ENCODE measurements at places on chromosomes 5 and 9.

DNA sequence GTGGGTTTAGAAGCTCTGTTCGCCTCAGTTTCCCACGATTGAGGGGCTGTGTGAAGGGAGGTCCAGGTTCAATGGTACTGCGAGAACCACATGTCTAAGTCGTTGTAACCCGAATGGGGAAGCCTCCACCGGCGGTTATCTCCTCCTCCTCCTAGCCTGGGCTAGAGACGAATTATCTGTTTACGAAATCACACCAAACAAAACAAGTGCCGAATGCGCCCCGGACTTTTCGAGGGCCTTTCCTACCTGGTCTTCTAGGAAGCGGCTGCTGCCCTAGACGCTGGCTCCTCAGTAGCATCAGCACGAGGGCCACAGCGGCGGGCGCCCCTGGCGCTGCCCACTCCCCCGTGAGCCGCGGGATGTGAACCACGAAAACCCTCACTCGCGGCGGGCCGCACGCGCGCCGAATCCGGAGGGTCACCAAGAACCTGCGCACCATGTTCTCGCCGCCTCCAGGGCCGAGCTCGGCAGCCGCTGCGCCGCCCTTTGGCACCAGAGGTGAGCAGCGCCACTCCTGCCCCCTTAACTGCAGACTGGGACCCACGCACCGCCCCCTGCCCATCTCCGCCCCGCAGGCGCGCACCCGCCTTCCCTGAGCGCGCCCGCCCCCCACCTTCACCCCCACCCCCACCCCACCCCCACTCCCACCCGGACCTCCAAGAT lies at the start of gene CDKN2A:
Gene CDKN2A (minus strand): TSS at position 500 of the 663 bp plus-strand sequence.
- no peak for DNase-seq

DNA sequence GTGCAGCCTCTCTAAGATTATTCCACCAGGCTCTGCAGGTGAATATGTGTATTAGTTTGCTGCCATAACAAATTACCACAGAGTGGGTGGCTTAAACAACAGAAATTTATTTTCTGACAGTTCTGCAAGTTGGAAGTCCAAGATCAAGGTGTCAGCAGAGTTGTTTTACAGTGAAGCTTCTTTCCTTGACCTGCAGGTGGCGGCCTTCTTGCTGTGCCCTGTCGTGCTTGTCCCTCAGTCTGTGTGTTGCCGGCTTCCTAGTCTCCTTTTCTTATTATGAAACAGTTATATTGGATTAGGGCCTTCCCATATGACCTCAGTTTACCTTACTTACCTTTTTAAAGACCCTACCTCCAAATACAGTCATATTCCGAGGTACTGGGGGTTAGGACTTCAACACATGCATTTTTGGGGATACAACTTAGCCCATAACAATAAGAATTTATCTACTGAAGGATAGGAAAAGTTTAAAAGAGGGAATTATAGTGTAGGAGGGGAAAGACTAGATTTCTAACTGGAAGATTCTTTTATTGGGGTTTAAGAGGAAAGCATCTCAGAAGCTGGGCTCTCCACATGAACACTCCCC lies 97.4 kb downstream of the OSTF1 start:
- no peak for DNase-seq

DNA sequence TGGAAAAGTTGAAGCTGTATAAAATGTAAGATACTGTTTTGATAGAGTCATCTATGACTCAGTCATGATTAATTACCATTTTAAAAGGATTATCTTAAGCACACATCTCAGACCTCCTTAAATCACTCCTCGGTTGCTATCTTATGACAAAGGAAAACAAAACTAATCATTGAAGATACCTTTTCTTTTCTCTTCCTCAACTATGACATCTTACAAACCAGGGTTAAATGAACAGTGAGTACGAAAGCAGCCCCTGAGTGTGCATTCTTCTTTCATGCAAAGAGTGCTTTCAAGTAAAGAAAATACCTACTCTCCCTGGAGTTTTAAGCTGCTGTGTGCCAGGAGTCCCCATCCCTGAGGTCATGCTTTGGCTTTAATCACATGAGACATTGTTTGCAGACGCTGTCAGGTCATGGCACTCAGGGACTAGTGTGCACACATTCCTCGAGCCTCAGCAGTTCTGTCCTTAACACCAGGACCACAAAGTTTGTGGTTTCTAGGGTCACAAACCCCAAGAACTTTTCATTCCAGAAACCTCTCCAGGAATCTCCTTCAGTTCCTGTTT lies 86.7 kb upstream of the ICE1 start:
- peak; percentile 85 for DNase-seq

DNA sequence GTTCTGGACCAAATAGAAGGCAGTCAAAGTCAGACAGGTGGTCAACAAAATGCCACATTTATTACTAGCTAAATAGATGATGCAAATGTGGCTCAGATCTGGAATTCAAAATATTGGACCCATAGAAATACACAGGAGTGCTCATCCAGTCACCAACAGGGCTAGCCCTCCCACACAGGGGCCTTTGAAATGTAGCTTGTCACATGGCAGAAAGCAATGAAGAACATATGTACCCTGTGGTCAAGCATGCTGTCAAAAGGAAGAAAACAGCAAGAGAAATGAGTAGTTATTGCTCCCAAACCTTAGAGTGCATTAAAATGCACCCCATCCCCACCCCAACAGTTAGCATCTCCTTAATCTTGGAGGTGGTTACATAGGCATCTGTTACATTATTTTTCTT lies 20.9 kb upstream of the CCDC112 start:
- no peak for DNase-seq

DNA sequence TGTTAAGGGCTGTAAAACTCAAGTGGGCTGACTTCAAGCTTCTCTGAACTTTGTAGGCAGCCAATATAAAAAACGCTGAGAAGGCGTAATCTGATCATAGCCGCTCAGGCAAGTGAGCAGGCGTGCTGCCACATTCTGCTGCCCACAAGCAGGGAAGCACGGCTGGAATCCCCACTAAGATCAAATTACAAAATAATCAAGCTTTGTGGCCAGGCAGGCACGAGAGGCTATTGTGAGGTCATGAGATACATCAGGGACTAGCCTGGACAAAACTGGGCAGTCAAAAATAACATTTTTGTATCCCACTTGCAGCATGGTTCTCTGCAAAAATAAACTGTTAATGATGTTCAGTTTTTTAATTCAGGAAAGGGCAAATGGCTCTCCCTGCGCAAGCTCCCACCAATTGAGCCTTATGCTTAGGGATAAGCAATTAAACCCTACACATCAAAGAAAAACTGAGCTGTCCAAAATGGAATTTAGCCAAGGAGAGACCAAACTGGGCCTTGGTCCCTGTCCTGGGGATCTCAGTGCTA lies 64.0 kb downstream of the POU5F2 start:
- DNase-seq: peak; percentile 96

DNA sequence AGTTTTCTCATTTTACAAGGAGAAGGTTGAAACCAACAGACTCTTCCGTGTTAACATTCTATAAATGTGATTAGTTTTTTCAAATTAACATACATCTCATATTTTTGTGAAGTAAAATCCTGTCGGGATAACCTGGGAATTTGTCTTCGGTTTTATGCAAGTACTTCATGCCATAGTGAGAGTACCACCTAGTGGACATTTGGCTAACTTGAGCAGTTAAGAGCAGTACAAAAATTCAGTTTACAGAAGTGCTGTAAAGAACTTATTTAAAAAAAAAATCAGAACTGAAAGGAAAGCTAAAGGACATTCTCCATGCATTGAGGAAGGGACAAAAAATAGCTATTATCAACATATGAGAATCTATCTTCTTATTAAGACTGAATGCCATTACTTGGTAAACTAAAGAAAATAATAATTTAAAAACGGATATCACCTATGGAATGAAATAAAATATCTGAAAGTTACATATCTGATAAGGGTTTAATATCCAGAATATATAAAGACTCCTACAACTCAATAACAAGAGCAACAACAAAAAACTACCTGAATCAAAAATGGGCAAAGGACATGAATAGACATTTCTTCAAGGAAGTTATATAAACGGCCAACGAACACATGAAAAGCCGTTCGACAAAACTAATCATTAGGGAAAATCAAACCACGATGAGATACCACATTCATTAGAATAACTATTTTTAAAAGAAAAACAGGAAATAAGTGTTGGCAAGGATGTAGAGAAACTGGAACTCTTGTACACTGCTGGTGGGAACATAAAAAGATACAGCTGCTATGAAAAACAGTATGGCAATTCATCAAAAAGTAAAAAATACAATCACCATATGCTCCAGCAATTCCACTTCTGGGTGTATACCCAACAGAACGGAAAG lies 117.0 kb upstream of the GNA14 start:
- DNase-seq: no peak

DNA sequence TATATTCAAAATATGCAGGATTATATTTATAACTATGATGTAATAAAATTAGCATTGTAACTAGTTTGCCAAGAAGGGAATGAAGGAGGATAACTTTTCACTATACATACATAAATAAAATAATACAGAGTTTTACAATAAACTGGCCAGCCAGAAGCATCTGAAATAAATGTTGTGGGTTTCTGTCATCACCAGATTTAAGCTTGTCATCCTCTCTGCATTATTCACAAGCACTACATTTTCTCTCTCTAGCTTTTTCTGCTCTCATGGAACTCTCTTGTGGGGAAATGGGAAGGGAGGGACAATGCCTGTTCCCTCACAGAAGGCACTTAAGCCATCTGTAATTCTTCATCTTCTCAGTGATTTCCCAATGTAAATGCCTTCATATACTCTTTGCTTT lies 626.8 kb downstream of the SEMA5A start:
- DNase-seq: no peak

GRCh38 chr5:150519978-150520377 lies 12.0 kb downstream of the NDST1 start:
- no peak for DNase-seq

DNA sequence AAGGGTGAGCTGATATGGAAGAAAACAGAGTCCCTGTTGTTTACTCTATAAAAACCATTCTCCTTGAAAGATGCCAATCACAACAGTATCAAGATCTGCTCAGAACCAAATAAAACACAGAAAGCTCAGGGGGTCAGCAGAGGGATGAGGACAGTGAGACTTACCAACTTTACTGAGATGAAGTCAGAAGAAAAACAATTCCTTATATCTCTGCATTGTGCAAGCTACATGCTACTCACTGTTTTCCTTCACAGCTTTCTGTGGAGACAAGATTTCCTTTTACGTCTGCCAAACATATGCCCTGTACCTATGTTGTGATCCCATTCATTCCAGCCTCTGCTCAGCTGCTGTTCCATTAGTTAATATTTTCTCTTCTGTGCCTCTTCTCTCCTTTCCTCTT lies 185.6 kb downstream of the TSSK1B start:
- DNase-seq: peak; percentile 85

GRCh38 chr9:21682981-21683380 lies 119.5 kb upstream of the MTAP start:
- no peak for DNase-seq

GRCh38 chr5:146344155-146345118 lies 5.8 kb downstream of the POU4F3 start:
- no peak for DNase-seq

- DNase-seq: no peak
Observed at GRCh38 chr5:158879993-158880392, 219.7 kb downstream of the EBF1 start.

DNA sequence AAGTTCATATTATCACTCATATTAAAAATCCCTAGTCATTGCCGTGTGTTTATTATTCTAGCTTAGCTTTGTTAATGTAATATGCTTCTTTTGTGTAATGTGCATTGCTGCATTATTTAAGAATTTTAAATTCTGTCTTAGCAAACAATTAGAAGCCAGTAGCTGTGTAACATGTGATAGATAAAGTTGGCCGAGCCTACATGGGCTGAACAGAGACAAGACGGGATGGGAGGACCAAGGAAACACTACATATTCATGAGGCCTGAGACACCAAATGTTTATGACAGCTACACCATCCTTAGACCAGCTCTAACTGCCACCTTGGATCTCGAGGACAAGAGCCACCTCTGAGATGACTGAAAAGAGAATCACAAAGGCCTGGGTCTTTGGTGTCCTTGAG lies 51.0 kb upstream of the COL15A1 start:
- no peak for DNase-seq

- DNase-seq: no peak
Observed at GRCh38 chr9:82412586-82413305, 424.2 kb downstream of the SPATA31D1 start.

DNA sequence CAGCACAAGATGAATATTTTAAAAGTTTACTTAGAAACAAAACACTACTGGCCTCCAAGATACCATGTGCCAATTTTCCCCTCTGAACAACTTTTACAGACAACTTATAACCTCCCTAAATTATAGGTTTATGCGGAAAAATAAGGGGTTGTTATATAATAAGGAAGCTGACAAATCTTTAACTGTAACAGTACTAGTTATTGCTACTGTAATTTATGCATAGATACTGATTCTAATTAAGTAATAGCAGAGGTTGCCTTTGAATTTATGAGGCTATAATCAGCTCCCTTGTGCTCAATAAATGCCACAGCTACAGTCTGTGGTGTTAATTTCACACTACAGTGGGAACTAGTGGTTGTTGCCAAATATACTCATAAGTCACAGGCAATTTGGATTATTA lies 291.3 kb upstream of the PCSK5 start:
- no peak for DNase-seq

All from brain pericyte (primary cell).